Daoy (cell line): ENCODE measurements at places on chromosomes 12 and 14. TPM values are rescaled to one million over a fixed set of nuclear protein-coding genes. Genes with fewer than 3 reads are reported as not detected.
A peak's percentile ranks its signal among the peaks of the same experiment; 100 is the strongest.

GRCh38 chr12:93938317-93938716, 210.1 kb upstream of the PLXNC1 start:
- no peak for DNase-seq

GRCh38 chr12:30908722-30909348, 17.7 kb upstream of the TSPAN11 start:
- peak; percentile 30 for DNase-seq

DNA sequence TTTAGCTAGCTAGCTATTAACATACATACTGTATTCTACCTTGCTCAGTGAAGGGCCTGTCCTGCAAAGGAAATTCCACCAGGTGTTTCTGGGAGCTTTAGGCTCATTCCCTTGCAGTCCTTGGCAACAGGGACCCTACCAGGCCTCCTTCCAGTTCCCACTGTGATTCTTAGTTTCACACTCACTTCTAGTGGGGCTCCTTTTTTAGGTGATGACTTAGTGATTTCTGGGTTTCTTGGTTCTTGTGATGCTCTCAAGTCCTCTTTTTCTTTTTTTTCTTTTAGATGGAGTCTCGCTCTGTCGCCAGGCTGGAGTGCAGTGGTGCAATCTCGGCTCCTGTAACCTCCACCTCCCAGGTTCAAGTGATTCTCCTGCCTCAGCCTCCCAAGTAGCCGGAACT, 10.4 kb upstream of the STRN3 start:
- DNase-seq: no peak

- DNase-seq: no peak
These were observed 45.6 kb upstream of the SGPP1 start for GRCh38 chr14:63773504-63773903.

DNA sequence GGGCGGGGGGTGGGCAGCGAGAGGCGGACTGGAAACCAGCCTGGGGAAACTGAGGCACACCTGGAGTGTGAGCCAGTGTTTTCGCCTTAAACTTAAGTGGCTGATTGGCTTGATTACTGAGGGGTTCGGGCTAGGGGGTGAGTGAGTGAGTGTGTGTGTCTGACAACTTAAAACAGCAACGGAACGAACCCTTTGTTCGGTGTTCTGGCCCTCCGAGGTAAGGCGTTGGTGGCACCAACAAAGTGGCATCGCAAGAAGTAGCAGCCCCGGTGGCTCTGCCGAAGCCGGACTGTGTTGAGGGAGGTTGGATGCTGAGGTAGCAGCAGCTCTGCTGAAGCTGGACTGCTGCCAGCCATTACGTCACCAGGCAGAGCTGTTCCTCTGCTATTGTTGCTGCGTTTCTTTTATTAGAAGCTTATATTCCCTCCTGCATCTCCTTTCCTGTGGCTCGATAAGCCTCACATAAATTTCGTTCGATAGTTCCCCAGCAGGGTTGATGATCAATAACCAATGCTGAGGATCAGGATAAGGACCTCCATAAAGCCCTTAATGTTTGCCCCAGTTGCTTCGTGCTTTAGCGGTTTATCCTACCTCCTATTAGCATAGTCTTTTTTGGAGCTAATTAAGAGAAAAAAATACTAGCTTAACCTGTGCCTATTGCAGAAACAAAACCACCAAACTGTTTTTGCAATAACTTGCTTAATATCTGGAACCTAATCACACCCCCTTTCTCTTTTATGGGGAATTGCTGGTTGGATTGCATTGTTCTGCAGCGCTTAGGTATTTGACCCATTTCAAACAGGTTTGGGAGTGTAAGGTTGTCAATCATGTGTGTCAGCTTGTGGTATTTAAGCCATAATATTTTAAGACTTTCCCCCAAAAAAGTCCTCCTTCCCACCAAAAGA, 1.3 kb downstream of the GPR137C start:
- DNase-seq: peak; percentile 95

- no peak for DNase-seq
These were observed 75.7 kb downstream of the HSD17B6 start for GRCh38 chr12:56838621-56839488.

TPPP2 gene
- not detected in 2 replicates for total RNA-seq

MYL2 gene
- not detected in 2 replicates for total RNA-seq
